Caudate nucleus (tissue), 63 donors: ENCODE measurements at places on chromosomes 7 and 10.

GRCh38 chr7:155094636-155095135 lies 24.6 kb downstream of the HTR5A start:
- no peak for DNase-seq

DNA sequence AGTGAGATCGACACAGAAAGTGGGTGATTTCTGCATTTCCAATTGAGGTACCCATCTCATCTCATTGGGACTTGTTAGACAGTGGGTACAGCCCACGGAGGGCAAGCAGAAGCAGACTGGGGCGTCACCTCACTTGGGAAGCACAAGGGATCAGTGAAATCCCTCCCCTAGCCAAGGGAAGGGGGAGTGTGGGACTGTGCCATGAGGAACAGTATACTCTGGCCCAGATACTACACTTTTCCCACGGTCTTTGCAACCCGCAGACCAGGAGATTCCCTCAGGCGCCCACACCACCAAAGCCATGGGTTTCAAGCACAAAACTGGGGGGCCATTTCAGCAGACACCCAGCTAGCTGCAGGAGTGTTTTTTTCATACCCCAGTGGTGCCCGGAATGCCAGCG lies 99.8 kb downstream of the ODAD2 start:
- DNase-seq: no peak

- DNase-seq: no peak
Observed at GRCh38 chr7:92648067-92648466, 57.9 kb upstream of the FAM133B start.

- DNase-seq: no peak
Observed at GRCh38 chr10:128275388-128276177, 149.4 kb upstream of the MKI67 start.

- no peak for DNase-seq
Observed at GRCh38 chr7:20165146-20165510, 52.1 kb downstream of the MACC1 start.

DNA sequence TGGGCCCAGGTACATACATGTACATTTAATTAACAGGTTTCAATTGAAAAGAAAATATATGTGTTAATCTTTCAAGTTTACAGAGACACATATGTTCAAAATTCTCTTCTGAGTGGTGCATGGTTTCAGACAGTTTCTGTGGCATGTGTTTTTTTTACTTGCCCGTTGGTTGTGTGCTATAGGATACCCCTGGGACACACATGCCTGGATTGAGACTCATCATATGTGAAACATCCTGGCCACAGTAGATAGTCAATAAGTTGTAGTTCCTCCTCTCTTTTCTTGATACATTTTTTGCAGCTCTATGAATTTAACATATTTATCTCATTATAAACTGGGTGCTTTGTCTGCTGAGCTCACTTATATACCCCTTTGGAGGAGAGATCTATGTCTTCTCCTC lies 207.8 kb upstream of the CTBP2 start:
- DNase-seq: no peak

DNA sequence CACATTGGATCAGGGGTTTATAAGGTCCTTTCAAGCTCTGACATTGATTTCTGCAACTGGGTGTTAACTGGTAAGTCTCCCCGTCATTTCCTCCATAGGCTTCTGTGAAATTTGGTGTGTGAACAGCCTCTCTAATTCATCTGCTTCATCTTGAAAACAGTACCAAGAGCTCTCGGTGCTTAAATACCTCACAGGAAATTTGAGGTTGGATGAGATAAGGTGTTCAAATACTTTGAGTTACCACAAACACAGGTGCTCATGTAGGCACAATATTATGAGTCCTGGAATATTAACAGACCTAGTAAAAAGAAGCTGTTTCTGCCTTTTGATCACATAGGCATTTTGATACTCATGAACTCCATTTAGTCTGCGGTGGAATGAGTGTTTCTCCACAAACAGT lies 85.2 kb downstream of the RTKN2 start:
- no peak for DNase-seq

DNA sequence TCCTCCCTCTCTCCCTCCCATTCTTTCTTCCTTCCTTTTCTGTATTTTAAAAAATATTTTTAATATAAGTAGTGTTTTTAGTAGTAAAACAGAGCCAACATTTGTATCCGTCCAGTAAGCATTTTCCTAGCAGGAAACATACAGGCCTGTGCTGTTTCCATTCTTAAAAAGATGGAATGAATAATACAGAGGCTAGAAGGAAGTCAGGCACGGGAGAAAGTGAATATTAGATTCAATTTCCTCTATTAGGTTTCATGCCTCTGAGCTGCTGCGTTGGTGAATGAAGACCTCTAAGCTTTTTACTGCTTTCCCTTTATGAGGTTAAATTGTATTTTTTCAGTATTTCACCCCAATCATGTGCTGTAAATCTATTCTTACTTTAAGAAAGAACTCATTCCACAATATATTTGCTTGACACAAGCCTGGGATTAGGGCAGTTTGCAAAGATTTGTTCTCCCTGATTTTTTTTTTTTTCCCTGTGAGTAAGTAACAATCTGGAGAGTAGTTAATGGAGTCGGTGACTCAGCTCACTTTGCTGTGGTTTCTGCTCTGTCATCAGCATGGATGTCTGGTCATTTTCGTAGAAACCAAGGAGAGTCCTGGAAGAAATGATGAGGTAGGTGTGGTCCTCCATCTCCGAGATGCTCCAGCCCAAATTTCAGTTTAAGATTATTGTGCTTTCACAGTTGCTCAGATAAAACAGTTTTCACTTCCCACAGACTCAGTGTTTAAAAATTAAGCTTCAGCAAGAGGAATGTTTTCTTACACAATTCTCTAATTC lies 76.1 kb upstream of the PITRM1 start:
- DNase-seq: no peak

GRCh38 chr10:51057925-51058324 lies 16.4 kb upstream of the PRKG1 start:
- no peak for DNase-seq
